Stimulated activated CD4-positive, alpha-beta T cell treated with anti-CD3 and anti-CD28 coated beads, Interleukin-1b, Interleukin-23, amount 100 ng/mL, for 1 hour (primary cell): ENCODE measurements at places on chromosomes 2 and 18.
A peak's percentile ranks its signal among the peaks of the same experiment; 100 is the strongest.

GRCh38 chr2:101310090-101310833 lies 1.8 kb upstream of the RNF149 start:
- DNase-seq = no peak

DNA sequence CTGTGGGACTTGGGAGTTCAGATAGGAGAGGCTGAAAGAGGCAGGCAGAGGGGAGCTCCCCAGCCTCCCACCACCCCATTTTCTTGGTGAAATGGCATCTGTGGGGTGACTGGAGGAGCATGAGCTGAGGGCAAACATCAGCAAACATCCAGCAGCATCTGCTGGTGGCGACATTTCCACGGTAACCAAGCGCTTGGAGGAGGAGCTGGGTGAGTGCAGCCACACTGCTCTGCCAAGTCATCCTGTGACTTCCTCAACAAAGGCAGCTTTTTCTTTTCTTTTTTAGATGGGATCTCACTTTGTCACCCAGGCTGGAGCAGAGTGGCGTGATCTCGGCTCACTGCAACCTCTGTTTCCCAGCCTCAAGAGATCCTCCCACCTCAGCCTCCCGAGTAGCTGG lies 5.6 kb downstream of the TXNL4A start:
- DNase-seq = no peak

- DNase-seq = peak; percentile 17
Observed at GRCh38 chr2:14903709-14904374, 271.3 kb downstream of the LRATD1 start.

GRCh38 chr2:127940641-127941040 lies 54.9 kb upstream of the AMMECR1L start:
- DNase-seq = no peak

GRCh38 chr2:233021771-233022170 lies 8.7 kb upstream of the NGEF start:
- DNase-seq = no peak

GRCh38 chr18:5309888-5310470 lies 14.5 kb upstream of the ZBTB14 start:
- DNase-seq = no peak

- no peak for DNase-seq
Observed at GRCh38 chr2:106953236-106953635, 67.3 kb upstream of the ST6GAL2 start.

- DNase-seq = no peak
Observed at GRCh38 chr18:40110455-40110854, 1844.6 kb upstream of the PIK3C3 start.

DNA sequence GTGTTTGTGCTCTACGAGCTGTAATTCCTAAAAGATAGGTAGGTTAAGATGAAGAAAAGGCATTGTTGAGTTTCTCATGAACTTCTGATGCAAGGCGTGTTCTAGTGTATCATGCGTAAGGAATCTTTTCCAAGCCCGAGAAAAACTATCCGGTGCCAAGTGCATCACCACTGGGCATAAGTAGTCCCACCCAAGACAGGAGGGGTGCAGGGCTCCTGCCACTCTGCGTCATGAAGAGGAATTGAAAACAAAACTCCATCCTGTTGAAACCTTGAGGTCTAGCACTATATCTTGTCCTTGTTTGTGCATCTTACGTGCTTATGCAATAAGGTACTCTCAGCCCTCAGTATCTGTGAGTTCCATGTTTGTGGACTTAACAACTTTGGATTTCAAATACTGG lies 45.7 kb downstream of the RAB31 start:
- DNase-seq = no peak

- DNase-seq = no peak
Observed at GRCh38 chr2:162890690-162891311, 52.2 kb upstream of the KCNH7 start.

GRCh38 chr2:112055730-112056625 lies 909 bp downstream of the TMEM87B start:
- DNase-seq = no peak

DNA sequence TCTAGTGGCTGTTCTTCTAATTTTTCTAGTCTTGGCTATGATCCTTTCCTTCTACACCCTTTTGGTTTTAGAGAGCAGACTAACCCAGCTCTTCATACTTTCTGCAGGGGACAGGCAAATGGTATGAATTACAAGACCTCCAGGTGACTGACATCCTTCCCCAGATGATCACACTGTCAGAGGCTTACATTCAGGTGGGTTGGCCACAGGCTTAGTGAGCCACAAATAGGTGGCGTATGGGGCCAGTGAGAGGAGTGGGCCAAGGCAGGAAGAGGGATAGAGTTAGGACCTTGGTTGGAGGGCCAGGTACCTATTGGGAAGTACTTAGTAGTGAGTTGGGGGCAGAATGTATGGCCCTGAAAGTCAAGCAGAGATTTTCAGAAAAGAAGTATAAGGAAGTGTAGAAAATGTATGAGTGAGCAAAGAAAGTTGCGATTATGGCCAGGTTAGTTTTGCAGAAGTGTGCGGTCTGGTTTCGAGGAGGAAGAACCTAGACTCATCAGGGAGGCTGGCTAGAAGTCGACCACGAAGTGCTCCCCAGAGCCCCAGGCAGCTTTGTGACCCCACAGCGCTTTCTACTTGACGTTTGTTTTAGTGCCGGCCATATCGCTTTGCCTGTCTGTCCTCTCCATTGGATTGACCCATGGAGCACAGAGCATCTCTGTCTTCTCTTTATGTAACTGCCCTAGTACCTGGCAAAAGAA lies 20.0 kb downstream of the SFTPB start:
- no peak for DNase-seq

DNA sequence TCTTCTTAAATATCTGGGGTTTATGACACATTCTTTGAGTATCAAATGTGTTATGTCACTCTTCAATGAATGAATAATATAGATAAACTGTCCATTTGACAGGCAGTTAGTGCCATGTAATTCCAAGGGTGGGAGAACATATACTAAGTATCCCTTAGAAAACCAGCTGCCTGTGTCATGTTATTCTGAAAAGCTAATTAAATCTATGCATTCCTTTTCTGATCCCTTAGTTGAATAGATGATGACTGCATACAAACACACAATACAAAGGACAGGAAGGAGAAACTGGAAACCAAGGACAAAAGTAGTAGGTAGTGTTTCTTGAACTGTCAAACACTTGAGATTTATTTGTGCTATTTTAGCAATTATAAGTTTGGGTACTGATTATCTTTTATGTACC lies 8.3 kb downstream of the ARHGAP28 start:
- DNase-seq = no peak

- DNase-seq = no peak
Observed at GRCh38 chr2:37316181-37316580, 8.5 kb downstream of the PRKD3 start.

DNA sequence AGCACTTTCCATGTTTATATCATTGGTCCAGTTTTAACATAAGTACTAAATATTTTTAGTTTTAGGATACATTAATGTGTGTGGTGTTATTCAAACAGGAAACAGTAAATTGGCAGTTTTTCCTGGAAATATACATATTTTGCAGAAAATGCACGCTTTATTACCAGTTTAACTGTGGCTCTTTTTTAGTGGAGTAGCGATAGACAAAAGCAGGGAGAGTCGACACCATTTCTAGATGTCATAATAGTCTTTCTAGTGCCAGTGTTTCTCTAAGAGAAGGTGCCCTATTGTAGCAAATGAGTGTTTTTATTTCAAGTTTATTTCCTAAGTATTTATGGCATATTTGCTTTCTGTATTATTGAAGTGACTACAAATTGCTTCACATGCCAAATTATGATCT lies 9.1 kb upstream of the SLC35G4 start:
- no peak for DNase-seq

GRCh38 chr18:55858661-55859515 lies 270.9 kb upstream of the TCF4 start:
- no peak for DNase-seq

DNA sequence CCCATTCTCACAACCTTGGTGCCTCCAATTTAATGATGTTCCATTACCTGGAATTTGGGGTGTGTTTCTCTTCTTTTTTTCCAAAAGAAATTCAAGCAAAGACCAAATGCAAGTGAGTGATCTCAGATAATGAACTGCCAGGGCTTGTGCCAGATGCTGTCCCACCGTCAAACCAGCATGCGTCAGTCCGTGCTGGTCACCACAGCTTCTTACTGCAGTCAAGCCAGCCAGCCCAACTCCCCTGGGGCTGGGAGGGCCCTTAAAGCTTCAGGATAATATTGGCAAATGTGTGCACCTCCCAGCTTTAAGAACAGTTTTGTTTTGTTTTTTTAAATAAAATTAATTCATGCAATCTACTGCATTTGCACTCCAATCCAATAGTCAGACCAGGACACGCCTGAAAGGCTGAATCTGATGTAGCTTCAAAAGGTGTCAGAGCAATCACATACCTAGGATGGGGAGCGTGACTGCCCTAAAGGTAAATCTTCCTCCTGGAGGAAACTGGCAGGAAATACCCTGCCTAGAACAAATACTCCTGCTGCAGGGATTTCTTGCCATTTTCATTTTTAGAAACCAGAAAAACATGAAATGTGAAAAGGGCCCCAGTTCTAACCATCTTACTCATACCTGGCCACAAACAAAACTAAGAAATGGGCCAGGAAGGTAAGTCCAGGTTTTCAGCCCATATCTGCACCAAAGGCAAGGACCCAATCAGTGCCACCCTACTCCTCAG lies 26.8 kb upstream of the SP3 start:
- no peak for DNase-seq

DNA sequence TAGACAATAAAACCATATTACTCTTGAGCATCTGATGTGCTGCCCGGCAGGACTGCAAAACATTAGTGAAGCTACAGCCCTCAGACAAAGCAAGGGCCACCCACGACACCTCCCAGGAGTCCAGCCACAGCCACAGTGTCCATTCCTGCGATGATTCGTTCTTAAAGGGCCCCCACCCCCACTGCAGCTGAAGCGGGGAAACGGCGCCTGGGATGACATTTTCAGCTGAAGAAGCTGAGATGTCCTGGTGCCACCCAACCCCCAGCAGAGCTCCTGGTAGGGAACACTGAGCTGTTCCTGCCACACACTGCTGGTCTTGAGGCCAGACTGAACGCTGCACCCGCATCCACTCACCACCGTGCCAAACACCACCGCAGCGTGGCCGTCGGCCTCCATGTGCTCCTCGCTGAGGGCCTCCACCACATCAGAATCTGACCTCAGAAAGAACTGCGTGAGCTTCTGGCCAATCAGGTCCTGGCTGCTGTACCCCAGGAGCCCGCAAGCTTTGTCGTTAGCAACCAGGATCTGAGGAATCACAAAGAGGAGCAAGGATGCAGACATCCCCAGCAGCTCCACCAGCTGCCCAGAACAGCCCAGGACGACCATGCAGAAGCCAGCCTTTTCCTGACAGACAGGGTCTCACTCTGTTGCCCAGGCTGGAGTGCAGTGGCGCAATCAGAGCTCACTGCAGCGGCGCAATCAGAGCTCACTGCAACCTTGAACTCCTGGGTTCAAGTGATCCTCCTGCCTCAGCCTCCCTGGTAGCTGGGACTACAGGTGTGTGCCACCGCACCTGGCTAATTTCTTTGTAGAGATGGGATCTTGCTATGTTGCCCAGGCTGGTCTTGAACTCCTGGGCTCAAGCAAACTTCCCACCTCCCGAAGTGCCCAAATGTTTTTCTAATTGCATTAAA lies 9.5 kb downstream of the PASK start:
- no peak for DNase-seq

- DNase-seq = no peak
Observed at GRCh38 chr2:124112206-124112605, 87.1 kb downstream of the CNTNAP5 start.

DNA sequence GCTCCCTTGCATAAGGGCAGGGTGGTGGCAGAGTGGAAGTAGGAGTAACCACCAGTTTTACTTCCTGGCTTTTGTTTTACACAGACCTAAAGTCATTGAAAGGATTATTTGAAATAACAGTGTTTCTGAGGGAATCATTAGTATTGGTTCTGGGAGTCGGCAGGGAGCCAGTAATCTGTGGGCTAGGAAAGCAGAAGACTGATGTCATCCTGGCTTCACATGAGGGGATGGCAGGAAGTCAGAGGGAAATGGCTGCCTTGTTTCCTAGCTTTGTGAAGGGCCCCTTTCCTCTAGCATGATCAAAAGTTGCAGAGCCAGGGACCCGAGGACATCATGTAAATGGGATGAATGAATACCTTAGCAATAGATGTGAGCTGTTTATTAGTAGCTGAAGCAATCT lies 792.6 kb downstream of the CPS1 start:
- DNase-seq = no peak

DNA sequence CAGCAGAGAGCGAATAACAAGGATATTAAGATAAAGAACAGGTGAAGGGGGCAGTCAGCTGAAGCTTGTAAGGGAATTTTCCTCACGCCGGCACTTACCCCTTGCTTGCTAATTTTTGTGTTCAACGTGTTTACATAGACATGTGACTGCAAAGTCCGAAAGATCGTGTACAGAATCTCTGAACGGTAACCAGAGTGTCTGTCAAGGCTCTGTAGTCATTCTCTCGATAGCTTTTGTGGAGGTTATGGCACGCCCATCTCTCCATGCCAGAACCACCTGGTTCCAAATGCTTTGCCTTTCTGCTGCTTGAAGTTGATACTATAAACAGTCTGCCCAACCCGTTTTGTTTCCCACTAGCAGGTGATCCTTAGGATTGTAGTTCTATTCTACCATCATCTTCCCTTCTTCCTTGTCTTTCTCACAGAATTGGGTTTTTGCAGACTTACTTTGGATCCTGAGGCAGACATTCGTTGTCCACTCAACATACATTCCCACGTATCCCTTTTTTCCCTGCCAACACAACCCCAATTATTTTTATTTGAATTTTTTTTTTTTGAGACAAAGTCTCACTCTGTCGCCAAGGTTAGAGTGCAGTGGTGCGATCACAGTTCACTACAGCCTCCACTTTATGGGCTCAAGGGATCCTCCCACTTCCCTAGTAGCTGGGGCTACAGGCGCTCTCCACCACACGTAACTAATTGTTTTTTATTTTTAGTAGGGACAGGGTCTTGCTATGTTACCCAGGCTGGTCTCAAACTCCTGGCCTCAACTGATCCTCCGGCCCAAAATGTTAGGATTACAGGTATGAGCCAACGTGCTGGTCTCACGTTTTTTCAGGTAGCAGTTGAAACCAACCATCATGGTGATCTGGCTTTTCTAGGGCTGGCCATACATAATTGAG lies 1.3 kb upstream of the USP34 start:
- no peak for DNase-seq

- DNase-seq = no peak
Observed at GRCh38 chr2:240374085-240374907, 61.2 kb upstream of the GPC1 start.

DNA sequence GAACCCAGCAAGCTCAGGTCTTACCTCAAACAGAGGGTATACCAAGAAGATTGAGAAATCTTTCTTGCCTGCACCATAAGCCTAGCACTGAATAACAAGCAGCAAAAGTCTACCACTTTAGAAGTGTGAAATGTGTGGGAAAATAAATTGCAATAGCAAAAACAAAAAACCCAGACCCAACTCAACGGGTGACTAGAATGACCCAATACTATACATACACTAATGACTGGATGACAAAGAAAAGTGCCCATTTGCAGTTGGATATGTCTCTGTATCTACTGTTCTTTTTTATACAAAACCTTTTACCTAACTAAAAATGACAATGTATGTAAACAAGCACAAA lies 950.6 kb downstream of the TRIB2 start:
- no peak for DNase-seq
